ENCODE measurements at places on chromosomes 11 and 22.

DNA sequence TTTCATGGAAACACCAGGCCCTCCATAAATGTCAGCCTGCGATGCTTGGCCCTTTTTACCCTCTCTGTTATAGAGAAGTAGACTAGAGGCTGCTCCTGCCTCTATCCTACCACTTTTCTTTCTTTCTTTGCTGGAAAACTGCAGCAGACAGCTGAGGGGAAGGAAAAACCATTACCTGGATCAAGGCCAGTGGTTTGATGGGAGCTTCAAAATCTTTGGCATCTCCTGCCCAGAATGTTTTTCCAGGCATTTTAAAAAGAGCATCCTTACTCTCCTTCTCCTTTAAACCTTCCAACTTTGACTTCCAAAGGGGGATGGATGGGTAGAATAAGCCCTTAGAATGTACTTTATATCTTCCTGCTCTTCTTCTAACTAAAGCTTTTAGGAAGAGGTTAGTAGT, 44.9 kb downstream of the EXT2 start:
- DNase-seq = no peak

DNA sequence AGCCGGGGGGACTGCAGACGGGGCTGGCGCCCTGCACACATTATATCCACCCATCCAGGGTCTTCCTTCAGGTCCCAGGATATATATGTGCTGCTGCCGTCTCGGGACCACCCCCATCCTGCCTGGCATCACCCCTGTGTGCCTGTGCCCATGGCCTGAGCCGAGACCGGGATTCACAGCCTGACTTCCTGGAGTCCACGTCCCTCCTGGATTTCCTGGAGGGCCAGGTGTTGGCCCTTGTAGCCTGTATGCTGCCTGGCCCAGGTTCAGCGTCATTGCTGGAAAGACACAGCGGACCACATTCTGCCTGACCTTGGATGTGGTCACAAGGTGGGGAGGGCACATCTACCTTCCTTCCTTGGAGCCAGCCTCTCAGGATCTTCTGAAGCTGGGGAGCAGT, 551.1 kb downstream of the BRD1 start:
- DNase-seq = no peak

- no peak for DNase-seq
Observed at GRCh38 chr11:131954146-131954545, 583.7 kb downstream of the NTM start.

- no peak for DNase-seq
Observed at GRCh38 chr11:73210916-73211667, 7.0 kb upstream of the P2RY2 start.

GRCh38 chr22:31346255-31346732, at the start of gene PATZ1:
Gene PATZ1, minus strand, starts transcription at chr22:31346346. Its CDS starts 744 bp downstream, at chr22:31345602.
- DNase-seq = peak; percentile 81

DNA sequence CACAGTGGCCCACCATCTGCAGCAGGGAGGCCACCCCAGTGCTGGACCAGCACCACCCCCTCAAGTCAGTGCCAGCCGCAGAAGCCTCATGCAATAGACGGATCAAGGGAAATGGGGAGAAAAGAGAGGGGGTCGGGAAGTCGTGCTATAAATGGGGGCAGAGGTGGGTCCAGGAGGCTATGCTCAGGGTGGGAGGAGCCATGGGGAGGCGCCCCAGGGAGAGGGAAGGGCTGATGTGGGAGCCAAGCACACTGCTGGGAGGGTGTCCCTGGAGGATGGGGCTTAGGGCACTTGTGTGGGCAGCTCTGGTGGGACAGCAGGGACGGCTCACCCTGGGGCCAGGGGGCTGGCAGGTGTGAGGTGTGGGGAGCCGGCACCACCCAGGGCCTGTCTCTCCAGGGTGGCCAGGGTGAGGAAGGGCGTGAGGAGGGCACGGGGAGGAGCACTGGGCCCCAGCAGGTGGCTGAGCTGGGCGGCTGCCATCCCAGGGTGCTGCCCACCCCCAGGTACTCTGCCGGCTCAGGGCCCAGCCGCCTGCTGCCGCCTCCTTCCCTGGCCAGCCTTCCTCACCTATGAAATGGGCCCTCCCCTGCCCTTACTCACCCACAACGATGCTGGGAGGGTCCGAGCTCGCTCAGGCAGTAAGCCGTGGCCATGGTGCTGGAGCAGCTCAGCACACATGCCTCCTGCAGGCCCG, 18.0 kb downstream of the PHLDA2 start:
- no peak for DNase-seq

DNA sequence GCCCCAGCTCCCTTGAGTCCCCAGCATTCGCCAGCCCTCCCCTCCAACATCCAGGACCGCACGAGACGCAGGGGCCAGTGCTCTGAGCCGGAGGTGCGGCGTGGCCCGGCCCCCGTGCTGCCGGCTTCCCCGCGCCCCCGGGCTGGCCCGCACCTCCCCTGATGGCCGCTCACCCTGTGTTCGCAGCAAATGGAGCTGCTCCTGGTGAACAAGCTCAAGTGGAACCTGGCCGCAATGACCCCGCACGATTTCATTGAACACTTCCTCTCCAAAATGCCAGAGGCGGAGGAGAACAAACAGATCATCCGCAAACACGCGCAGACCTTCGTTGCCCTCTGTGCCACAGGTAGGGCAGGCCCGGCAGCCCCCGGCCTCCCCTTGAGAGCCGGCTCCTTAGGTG, 2.7 kb downstream of the CCND1 start:
- DNase-seq = no peak

DNA sequence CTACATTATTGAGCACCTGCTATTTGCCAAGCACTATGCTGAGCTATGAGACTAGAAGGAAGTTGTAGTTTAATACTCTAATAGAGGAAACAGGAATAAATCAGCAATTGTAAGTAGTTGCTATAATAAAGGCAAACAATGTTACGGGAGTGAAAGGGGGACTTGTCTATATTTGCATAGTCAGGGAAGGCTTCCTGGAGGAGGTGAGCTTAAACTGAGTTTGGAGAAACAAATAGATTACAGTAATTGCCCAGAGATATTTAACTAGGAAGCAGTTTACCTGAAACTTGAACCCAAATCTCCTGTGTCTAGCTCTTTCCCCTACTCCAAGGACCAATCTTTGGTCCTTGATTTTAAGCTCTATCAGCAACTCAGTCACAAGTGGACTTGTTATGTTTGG, 2.1 kb upstream of the ENTHD1 start:
- no peak for DNase-seq

DNA sequence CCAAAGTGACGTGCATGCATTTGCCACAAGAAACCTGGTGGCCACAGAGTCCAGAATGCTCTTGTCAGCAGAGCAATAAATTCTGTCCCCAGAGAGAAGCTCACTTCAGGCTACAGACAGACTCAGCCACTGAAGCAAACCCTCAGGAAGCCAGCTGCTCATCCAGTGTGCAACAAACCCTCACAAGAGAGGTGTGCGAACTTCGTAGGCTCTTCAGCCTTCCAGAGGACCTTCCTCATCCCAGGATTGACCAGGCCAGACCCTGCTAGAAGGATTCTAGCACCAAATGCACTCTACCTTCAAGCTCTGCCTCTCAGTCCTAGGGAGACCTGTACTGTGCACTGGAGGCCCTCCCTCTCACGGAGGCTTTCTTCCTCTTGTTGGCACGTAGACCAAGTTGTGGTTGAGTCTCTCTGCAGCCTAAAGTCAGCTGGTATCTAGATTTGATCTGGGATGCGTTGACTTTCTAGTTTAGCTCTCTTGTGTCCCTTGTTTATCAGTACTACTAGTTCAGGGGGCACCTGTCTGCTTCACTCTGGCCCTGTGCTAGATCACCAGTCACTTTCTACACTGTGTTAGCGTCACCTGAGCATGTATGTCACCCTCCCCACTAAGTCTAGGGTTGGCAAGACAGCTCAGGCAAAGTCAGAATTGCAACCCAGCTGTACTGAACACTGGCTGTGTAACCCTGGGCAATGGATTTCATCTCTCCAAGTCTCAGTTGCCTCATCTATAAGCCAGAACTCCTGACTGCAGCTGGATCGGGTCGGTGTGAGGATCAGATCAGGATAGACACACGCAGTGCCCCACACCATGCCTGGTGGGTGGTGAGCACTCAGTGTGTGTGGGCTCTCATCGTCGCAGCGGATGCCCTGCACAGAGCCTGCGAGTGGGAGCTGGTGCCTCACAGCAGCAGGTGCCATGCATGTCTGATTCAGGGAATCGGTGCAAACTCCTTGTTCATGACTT, 22.1 kb upstream of the TMPRSS13 start:
- DNase-seq = peak; percentile 28

Data from stimulated activated CD4-positive, alpha-beta T cell treated with anti-CD3 and anti-CD28 coated beads, Interleukin-4, amount 100 ng/mL, for 24 hours (primary cell).